ENCODE measurements at places on chromosomes 16 and 17. TPM values are rescaled to one million over a fixed set of nuclear protein-coding genes. Genes with fewer than 3 reads are reported as not detected.

The OGFOD1 gene
- 55.0 TPM for total RNA-seq

The RAB11FIP4 gene
- total RNA-seq: 0.66 TPM

The CMTM2 gene
- total RNA-seq: not detected

The BCKDK gene
- total RNA-seq: 12.6 TPM

The WWOX gene
- total RNA-seq: 18.2 TPM

The ABCC11 gene
- total RNA-seq: 0.17 TPM

The CTRB2 gene
- not detected for total RNA-seq

The CDRT15 gene
- total RNA-seq: not detected

The IQCK gene
- 4.6 TPM for total RNA-seq

The LGALS9B gene
- not detected for total RNA-seq

The NLE1 gene
- total RNA-seq: 22.3 TPM

The CHRNE gene
- 0.51 TPM for total RNA-seq

DNA sequence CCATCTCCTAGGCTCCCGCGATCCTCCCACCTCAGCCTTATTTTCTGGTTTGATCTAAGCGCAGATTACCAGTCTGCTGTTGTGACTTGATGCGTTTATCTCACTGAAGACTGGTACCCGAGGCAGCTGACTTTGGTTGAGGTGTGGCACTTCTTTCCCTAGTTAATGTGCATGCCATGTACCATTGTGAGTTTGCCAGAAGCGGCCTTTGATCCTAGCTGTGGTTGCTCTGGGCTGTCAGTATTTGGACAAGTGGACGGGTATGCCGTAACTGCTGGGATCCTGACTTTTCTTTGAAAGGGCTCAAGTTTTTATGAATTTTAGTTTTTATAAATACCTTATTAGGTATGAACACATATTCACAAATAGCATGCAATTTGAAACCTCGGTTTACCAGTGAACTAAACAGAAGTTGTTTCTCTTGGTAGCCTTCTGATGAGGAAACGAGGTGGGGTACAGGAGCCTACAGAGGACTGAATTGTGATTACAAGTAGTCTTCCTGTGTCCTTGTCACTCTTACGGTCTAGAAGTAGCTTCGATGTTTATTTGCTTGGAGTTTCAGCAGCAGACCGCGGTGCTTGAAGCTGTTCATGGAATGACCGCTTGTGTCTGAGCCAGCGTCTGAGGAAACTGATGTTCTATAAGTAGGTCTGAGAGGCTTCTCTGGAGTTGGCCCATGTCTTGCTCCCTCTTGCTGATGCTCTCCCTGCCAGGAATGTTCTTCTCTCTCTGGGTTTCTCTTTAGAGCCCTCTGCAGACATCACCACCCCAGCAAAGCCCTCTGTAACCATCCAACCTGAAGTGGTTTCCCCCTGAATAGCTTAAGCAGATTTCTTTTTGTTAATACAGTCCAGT lies 40.0 kb downstream of the SEC14L1 start:
- DNase-seq: no peak

- peak; percentile 1 for DNase-seq
Observed at GRCh38 chr16:5257462-5257861, 159.9 kb upstream of the EEF2KMT start.

- no peak for DNase-seq
Observed at GRCh38 chr17:59688008-59688407, 19.2 kb downstream of the PTRH2 start.

DNA sequence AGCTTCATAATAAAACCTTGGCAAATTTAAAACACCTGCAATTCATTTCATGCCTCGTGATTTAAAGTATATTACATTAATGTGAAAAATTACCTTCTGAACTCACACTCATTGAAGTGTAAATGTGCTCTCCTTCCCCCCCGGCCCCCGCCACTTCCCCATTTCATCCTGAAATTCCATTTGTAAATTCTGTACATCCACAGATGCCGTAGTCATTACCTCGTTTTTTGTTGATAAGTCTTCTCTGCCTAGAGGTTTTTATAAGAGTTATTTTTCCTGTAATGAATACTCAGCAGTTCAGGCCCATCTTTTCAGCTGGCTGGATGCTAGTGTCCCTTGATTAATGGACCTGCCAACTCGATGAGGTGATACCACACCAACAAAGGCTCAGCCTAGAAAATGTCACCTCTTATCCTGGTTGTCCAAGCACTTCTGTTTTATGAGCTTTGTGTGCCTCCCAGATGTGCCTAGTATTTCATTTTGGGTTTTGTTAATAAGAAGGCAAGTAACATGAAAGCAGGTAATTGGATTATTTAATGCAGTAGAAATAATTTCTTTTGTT lies 64.8 kb upstream of the KIFC3 start:
- no peak for DNase-seq

GRCh38 chr17:65294181-65294719 lies 157.1 kb downstream of the RGS9 start:
- DNase-seq: peak; percentile 74

- DNase-seq: no peak
Observed at GRCh38 chr16:70686376-70687101, 686 bp upstream of the MTSS2 start.

DNA sequence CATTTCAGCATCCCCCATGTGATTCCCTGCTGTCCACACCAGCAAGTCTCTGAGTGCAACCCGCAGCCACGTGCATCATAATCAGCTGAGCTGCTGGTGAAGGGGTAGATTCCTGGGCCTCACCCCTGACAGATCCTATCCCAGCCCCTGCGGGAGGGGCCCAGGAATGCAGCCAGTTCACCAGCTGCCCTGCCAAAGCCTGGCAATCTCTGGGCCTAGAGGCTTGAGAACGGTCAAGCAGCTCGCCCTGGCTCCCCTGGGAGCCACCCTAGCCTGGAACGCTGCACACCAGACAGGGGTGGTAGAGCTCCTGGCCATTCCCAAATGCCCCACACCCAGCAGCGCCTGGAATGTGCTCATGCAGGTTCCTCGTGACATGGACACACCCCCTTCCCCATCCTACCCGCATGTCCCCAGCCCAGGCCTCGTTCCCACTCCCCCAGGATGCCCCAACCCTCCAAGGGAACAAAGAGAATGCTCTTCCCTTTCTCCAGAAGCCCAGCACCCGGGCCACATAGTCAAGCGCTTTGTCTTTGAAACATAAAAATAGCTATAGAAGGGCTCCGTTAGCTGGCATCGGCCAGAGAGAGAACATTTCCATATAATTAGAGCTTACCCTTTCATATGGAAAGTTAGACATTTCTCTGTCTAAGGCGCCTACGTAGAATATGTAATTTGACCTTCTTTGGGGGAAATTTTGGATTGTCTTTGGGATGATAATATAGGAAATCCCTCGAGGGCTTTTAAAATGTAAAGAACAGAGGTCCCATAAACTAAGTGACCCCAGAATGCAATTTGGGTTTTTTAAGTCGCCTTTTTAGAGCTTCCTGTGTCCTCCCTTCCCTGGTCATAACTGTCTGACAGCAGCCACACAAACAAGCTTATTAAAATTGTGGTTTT lies 3.4 kb downstream of the CEP295NL start:
- peak; percentile 43 for DNase-seq

- DNase-seq: no peak
Observed at GRCh38 chr17:16866436-16866835, 105.5 kb downstream of the TNFRSF13B start.

- DNase-seq: no peak
Observed at GRCh38 chr16:63283721-63284120, 1247.5 kb upstream of the CDH8 start.

- DNase-seq: no peak
Observed at GRCh38 chr16:83946781-83947566, 6.1 kb upstream of the OSGIN1 start.

- no peak for DNase-seq
Observed at GRCh38 chr17:30309591-30309990, 17.8 kb upstream of the BLMH start.

DNA sequence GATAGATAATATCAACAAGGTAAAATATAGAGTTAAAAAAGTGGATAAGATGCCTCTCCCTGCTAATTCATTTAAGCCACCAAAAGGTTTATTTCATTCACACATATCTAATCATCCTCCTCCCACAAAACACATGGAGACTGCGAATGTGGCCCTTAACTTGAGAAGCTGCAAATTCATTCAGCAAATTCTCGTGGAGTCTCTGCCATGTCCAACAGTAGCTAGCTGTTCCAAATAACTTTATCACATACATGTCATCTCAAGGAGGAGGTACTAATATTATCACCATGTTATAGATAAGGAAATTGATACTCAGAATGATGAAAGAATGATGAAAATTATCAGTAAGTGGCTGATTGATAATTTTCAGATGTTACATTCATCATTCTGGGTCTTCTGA lies 950.2 kb downstream of the CDH11 start:
- no peak for DNase-seq

Data from fibroblast of lung (primary cell).